Mammary epithelial cell (primary cell): ENCODE measurements at places on chromosomes 4 and X.
A peak's percentile ranks its signal among the peaks of the same experiment; 100 is the strongest.

DNA sequence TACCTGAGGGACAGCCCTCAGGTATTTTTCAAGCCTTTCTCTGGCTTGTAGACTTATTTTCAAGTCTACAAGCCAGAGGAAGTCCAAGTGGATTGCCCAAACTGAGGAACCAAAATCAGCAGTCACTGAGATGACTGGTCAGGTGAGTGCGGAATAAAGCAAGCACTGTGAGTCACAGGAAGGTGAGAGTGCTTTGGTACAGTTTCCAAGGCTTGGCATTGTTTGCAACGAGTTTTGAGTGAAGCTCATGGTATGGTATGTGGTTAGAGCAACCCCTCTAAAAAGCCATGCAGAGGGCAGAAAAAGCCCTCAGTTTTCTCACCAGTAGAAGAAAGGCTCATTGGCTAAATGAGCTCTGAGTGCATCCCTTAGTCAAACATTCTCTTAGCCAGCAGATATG lies 112.8 kb upstream of the EOLA2 start:
- DNase-seq: peak; percentile 91

DNA sequence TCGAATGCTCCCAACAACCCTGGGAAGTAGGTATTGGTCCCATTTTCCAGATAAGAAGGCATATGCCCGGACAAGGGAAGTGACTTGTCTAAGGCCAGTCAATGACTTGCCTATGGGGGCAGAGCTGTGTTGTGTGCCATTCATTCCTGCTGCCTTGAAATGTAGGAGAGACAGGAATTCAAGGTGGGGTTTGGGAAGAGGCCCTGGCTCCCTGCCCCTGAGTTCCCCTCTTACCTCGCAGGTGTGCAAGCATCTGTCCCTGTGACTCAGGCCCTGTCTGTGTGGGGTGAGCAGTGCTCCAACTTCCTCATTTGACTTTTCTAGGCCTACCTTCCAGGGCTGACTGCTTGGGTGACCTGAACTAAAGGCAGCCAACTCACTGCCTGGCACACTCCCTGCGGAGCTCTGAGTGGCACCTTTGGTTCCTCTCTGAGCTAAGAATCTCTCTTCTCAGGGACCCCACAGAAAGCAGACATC lies 5.1 kb downstream of the EFNB1 start:
- peak; percentile 71 for DNase-seq

DNA sequence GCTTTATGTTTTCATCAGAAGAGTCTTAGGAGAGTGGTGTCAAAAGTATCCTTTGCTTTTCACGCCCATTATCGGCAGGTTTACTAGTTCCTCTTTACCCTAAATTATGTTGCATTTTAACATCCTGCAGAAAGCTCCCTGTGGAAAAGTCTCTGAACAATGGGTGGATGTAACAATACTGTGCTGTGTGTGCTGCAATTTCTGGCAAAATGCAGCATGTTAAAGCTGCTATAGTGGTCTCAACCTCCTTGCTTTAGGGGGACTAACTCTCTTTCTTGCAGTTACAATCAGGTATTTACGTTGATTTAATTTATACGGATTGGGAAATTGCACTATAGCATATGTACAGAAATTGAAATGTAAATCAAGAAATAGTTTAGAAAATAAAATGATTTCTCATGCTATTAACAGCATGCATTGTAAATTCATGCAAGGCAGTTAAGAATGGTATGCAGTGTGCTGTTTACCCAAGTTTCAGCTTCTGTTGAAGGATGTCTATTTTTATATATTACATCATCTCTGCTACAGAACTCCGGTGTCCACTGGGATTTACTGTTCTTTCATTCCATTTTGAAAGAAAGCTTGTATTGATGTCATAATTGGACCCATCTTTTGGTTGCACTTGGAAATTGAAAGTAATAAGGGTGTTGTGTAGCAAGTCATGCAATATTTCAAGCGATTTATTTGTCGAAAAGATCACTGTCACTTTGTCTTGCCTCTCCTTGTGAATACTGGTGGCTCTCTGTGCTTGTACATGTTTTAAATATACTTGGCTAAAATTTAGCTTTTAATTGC lies 145.7 kb downstream of the RAPGEF2 start:
- no peak for DNase-seq

- no peak for DNase-seq
Measured at GRCh38 chr4:102808009-102808408, 19.3 kb downstream of the UBE2D3 start.

DNA sequence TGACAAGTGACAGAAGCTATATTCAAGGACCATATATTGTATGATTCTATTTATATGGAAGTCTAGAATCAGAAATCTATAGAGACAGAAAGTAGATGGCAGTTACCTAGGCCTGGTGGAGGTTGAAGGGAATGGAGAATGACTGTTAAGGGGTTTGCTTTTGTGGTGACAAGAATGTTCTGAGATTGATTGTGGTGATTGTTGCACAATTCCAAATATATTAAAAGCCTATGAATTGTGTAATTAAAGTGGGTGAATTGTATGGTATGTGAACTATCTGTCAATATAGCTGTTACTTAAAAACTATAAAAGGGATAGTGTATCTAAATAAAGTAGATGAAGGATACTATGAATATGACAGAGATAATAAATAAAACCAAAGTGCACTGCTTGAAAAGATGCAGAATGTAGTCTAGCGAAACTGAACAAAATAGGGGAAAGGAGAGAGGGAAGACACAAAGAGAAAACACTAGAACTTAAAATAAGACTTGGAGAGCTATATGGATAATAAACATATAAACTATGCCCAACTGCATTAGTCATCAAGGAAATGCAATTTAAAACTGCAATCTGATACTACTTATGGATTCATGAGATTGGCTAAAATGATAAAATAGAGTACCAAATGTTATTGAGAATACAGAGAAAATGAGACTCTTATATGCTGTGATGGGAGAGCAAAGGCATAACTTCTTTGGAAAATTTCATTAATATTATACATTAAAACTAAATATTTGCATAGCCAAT lies 82.1 kb upstream of the BANK1 start:
- peak; percentile 5 for DNase-seq

GRCh38 chr4:127916512-127916911 lies 35.8 kb downstream of the PLK4 start:
- DNase-seq: no peak

- DNase-seq: no peak
Measured at GRCh38 chr4:4328840-4329239, 38.8 kb downstream of the ZBTB49 start.

- no peak for DNase-seq
Measured at GRCh38 chr4:173797296-173797695, 267.3 kb upstream of the HAND2 start.

GRCh38 chr4:83125738-83126141 lies 11.2 kb upstream of the PLAC8 start:
- no peak for DNase-seq

DNA sequence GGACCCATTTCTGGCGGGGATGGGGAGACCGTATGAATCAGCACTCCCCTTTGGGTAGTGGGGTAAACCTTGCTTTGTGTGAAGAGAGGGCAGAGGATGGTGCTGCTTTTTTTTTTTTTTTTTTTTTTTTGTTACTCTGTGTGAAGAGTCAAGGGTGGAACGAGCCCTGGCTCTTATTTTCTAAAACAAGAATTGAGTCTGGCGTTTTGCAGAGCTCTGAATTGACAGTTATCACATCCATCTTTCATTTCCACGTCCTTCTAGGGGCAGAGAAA lies 1.2 kb downstream of the SLAIN2 start:
- no peak for DNase-seq

GRCh38 chrX:107970073-107970472 lies 12.1 kb downstream of the TEX13B start:
- DNase-seq: no peak

GRCh38 chrX:30906726-30907125 lies 17.7 kb upstream of the TAB3 start:
- DNase-seq: peak; percentile 82

DNA sequence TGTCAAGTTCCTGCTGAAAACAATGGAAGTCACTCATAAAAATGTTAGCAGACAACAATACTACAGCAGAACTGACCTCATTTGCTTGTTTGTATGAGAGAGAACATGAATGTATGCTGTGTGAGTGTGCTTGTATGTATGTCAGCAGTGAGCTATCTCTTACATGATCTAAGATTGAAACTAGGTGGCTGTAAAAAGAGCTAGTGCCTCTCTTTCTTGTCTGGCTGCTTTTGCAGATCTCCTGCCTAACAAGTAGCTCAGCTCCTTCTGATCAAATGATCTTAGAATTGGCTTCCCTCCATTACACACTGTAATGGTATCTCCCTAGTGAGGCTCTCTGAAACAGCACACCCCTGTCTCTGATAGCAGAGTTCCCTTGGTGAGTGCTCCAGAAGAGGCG lies 20.7 kb downstream of the PAK3 start:
- DNase-seq: no peak
